ENCODE measurements at places on chromosomes 12 and 14.

DNA sequence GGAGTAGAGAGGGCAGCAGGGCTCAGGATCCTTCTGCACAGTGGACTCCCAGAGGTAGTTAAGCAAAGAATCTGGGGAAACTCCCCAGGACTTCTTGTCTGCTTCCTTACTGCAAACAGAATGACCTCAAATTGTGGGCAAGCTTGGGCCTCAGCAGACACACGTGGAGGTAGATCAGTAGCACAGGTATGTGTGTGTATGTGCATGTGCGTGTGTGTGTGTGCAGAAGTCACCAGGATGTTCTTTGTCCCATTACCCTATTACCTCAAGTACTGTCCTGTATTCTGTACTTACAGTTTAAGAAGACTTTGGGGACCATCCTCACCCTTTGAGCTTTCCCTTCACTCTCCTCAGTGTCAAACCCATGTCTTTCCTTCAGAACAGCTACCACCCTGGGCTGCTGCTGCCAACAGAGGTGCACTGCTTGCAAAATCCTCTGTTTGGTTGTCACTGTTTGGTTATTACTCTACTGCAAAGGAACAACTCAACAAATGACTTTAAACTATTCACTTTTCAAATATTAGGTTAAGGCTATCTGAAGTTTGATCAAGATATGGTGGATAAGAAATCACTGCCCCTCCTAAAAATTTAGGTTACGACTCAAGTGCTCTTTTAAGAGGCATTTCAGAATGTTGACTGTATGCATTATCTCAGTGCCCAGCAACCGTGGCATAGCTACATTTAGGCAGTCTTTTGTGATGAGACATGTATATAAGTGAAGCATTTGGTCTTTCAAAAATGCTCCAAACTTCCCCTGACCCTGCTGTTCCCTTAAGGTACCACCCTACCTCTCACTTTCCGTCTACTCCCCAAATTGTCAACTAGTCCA, 78.2 kb upstream of the MBIP start:
- DNase-seq, result no peak

DNA sequence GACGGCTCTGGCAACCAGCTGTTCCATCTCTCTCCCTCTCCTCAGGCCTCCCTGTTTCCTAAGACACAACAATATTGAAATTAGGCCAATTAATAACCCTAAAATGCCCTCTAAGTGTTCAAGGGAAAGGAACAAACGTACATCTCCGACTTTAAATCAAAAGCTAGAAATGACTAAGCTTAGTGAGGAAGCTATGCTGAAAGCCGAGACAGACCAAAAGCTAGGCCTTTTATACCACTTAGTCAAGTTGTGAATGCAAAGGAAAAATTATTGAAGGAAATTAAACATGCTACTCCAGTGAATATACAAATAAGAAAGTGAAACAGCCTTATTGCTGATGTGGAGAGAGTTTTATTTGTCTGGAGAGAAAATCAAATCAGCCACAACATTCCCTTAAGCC, 61.8 kb upstream of the CATSPERB start:
- DNase-seq, result no peak

DNA sequence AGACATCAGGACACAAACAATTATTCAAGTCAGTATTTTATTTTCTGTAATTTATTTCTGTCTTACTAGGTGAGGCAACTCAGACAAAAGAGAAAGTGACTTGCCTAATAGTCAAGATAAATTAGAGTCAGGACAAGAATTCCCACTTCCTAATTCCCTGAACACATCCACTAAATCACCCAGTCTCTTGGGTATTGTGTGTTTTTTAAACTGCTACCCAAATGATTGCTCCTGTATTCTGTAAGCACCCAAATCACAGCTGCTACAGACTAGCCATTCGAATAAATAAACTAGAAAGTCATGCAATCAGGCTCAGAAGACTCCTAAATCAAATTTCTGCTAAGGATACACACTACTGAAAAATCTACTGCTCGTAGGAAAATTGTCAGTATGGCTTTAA, 263.0 kb downstream of the DUSP6 start:
- no peak for DNase-seq

DNA sequence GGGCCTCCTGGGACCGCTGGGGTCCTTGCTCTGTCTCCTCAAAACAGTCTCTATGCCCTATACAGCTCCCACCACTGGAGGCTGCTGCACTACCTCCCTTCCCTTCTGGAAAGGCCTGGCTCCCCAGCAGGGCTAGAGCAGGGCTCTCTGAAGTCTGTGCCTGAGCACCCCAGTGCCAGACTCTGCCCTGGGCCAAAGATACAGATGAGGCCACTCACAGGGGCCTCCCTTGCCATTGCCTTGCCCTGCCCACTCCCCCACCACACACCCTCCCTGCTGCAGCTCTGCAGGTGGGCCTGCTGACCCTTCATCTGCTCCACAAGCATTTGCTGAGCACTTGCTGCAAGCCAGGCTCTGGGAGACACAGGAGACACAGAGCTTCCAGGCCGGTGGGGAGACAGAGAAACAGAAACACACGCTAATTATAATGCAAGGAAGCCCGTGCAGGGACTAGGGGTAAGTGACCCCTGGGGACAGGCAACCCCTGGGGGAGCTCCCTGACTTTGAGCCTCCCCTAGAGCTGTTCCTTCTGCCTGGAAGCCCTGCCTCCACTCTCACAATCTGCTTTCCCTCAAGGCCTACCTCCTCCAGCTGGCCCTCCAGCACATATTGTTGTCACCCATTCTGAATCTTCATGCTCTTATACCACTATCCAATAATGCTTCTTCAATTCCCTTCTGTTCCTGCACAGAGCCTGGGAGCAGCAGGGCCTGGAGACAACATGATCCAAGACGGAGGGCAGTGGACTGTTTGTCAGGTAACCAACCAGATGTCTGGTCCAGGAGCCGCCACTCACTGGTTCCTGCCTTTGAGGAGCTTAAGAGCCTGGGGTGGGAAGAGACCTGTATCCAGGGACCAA, 32.6 kb upstream of the PNMA1 start:
- no peak for DNase-seq

DNA sequence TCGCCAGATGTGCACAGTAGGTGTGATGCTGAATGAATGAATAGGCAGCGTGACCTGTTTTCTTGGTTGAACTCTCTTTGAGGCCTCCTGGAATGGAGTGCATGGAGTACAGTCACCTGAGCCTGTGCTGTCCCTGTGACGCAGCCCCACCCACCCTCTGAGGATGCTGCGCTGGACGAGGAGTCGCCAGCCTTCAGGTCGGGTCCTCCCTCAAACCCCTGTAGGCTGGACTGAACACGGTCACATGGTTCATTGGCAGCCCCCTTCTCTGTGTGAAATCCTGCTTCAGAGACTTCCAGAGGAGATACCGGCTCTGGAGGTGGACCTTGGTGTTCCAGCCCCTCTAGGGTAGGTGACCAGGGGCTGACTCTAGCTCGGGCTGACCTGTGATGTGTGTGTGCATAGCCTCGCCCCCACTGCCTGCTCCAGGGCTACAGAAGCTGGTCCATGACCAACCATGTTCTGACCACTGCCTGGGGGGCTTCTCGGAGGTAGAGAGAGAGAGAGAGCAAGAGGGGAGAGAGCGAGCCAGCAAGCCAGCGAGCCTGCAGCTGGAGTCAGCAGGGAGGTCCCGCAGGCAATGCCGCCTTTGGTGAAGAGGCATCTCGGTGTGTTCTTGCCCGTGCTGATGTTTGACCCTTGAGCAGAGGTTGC, 158.0 kb upstream of the RTL1 start:
- DNase-seq, result no peak

DNA sequence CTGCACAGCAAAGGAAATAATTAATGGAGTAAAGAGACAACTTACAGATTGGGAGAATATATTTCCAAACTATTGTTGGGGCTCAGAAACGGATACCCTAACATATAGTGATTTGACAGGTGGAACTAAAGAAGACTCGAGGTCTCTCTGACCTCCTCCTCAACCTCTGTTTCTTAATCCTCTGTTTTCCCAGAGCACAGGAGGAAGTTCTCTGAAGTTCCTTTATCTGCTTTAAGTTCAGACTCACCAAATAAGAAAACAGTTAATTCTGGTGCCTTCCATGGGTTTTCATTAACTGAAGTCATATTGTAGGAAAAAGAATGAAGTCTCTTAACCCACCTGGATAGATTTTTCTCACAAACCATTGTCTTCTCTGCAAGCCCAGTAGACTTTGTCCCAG, 29.2 kb downstream of the CLEC2D start:
- no peak for DNase-seq

GRCh38 chr12:90327793-90328743, 619.4 kb upstream of the ATP2B1 start:
- DNase-seq, result no peak

- no peak for DNase-seq
Measured at GRCh38 chr14:22997676-22998323, 12.1 kb downstream of the C14orf93 start.

DNA sequence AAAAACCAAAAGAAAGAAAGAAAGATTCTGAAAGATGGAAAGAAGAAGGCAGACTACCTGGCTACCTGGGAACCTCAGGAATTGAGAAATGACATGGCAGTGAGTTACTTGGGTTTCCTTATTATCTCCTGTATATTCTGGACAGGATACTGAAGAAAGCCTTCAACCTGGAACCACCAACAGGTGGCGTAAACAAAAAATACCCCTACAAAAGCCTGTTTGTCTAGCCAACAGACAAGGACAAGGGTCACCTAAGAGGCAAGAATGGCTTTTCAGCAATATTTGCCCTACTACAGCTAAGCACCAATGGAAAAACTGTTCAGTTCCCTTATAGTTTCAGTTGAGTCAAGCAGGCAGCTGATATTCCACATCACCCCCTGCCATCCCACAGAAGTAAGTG, 274.9 kb downstream of the GPHN start:
- DNase-seq, result no peak

DNA sequence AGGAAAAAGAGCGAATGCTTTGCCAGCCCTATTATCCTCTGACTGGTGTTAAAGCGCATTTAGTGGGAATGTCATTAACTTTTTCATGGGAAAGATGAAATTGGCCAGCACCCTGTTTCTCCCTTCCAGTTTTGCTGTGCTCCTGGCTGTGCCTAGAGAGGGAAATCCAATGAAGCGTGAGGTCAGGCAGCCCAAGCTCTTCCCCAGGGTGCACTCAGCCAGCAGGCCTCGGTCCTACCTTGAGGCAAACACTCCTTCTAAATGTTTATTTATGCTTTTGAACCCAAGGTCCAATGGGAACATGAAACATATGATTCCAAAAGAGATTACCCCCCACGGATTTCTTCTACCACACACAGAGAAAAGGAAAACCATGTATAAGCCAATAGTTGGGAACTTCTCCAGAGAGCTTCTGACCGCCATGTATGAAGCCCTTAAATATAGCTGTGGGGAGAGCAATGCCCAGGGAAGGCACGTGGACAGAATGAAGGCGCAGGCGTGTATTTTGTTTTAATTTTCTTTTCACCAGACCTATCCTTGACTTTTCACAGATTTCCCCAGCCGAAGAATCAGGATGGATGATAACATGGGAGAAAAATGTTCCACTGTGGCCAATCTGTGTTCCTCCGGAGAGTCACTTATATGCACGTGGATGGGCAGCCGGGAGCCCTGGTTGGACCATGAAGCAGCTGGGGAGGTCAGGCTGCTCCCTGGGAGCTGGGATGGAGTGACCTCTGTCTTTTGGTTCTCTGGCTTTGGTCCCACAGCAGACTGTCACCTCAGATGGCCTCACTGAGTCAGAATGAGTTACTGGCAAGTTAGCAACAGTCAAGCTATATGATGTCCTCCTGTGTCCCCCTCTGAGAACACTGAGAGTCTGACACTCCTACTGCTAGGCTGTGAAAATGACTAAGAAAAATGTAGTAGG, 37.3 kb downstream of the GPR135 start:
- DNase-seq, result no peak

- DNase-seq, result no peak
Measured at GRCh38 chr12:122309564-122310121, 43.3 kb upstream of the VPS33A start.

DNA sequence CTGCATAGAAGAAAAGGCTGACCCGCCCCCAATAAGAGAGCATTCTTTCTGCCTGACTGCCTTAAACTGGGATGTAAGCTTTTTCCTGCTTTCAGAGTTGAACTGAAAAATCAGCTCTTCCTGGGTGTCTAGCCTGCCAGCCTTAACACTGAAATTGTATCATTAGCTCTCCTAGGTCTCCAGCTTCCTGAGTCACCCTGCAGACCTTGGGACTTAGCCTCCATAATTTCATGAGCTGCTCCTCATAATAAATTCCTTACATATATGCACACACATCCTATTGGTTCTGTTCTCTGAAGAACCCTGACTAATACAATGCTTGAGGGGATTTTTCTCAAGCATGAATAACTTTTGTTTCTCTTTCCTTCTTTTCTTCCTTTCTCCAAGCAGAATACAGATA, 76.4 kb upstream of the FAR2 start:
- DNase-seq, result no peak

GRCh38 chr12:63090716-63091115, 60.3 kb downstream of the AVPR1A start:
- DNase-seq, result no peak

DNA sequence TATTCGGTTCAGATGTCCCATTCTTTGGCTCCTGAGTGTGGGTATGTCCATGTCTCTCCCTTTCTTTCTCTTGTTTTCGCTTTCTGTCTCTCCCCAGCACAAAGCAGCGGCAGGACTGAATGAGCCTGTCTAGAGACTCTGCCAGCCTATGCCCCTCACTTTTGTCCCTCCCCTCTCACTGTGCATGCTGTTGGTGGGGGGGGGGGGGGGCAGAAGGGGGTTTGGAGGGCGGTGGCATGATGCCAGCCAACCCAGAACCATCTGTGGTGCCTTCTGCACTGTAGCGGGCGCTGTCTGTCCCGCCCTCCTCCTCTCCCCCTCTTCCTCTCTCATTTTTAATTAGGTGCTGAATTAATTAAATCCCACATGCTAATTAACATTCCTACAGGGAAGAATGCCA, 17.7 kb downstream of the NGDN start:
- DNase-seq, result no peak

DNA sequence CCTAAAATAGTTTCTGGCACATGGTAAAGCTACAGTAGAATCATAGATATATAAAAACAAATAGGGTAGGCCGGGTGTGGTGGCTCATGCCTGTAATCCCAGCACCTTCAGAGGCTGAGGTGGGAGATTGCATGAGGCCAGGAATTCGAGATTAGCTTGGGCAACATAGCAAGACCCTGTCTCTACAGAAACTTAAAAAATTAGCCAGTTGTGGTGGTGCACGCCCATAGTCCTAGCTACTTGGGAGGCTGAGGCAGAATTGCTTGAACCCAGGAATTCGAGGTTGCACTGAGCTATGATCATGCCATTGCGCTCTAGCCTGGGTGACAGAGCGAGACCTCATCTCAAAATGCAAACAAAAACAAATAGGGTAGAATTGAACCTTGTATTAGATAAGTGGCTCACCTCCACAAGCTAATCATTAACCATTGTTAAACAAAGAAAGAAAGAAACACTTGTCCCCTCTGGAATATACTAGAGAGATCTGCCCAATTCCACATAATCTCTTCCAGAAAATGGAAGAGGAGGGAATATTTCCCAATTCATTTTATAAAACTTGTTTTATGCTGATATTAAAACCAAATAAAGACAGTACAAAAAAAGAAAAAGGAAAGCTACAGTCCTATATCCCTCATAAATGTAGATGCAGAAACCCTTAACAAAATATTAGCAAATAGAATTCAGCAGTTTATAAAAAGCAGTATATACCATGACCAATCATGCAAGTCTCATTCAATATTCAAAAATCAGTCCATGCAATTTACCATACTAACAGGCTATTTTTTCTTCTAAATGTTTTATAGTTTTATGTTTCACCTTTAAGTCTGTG, 22.7 kb upstream of the DHRS2 start:
- DNase-seq, result no peak

All from stimulated activated CD4-positive, alpha-beta T cell treated with anti-CD3 and anti-CD28 coated beads, Interleukin-4, amount 100 ng/mL, for 48 hours (primary cell).